ENCODE measurements at places on chromosomes 13 and 19. TPM values are rescaled to one million over a fixed set of nuclear protein-coding genes. Genes with fewer than 3 reads are reported as not detected.

Gene FCAR
- total RNA-seq, result not detected

Gene LAIR1
- total RNA-seq, result not detected

Gene ADGRE3
- total RNA-seq, result not detected

Gene RNF113B
- not detected for total RNA-seq

Gene CABP5
- not detected for total RNA-seq

Gene TYROBP
- not detected for total RNA-seq

Gene KRI1
- 11.9 TPM for total RNA-seq

Gene LGALS4
- 0.35 TPM for total RNA-seq

Gene ADPRHL1
- under 0.01 TPM for total RNA-seq

Gene ZFR2
- total RNA-seq, result not detected

Gene GGN
- 0.92 TPM for total RNA-seq

Gene ACP4
- not detected for total RNA-seq

Gene MISP
- 73.5 TPM for total RNA-seq

Data from airway epithelial cell (primary cell).